ENCODE measurements at places on chromosomes 7 and 10. TPM values are rescaled to one million over a fixed set of nuclear protein-coding genes. Genes with fewer than 3 reads are reported as not detected.

The LIPF gene
- total RNA-seq = not detected

The HOXA9 gene
- total RNA-seq = 87.0 TPM

The HBP1 gene
- 22.2 TPM for total RNA-seq

The SLC29A3 gene
- 1.6 TPM for total RNA-seq

The INHBA gene
- total RNA-seq = 22.3 TPM

The OR2A7 gene
- total RNA-seq = 1.1 TPM

The ZNF248 gene
- 4.2 TPM for total RNA-seq

The RELN gene
- 3.1 TPM for total RNA-seq

The FLNC gene
- total RNA-seq = 232 TPM

The NPY4R gene
- 0.13 TPM for total RNA-seq

The POM121L12 gene
- total RNA-seq = not detected

The PDE1C gene
- total RNA-seq = 2.8 TPM

The SPDYE16 gene
- not detected for total RNA-seq

The PAPOLB gene
- under 0.01 TPM for total RNA-seq

The TECTB gene
- total RNA-seq = not detected

The SLC26A3 gene
- total RNA-seq = not detected

The CCDC172 gene
- total RNA-seq = not detected

The UROS gene
- total RNA-seq = 51.5 TPM

The PEX1 gene
- total RNA-seq = 10.5 TPM

The PILRA gene
- total RNA-seq = not detected

The PARG gene
- 18.7 TPM for total RNA-seq

The NACAD gene
- total RNA-seq = 9.4 TPM

The NEURL1 gene
- total RNA-seq = 0.51 TPM

The DNAH11 gene
- not detected for total RNA-seq

The COL17A1 gene
- total RNA-seq = not detected

The DEPP1 gene
- total RNA-seq = 7.3 TPM
